Dermis microvascular lymphatic vessel endothelial cell (primary cell): ENCODE measurements at places on chromosomes 2 and 18. TPM values are rescaled to one million over a fixed set of nuclear protein-coding genes. Genes with fewer than 3 reads are reported as not detected.

Gene STRN
- 15.0 and 19.0 TPM in 2 replicates for total RNA-seq

Gene EML6
- 0.63 and 0.77 TPM in 2 replicates for total RNA-seq

Gene C1QL2
- total RNA-seq, result not detected in 2 replicates

Gene ASPRV1
- total RNA-seq, result under 0.01 and 0.25 TPM in 2 replicates

Gene GPBAR1
- total RNA-seq, result 0.13 TPM in 1 of 2 replicates, not detected in the other

Gene ANO7
- 1.0 and 2.7 TPM in 2 replicates for total RNA-seq

Gene SP5
- not detected in 2 replicates for total RNA-seq

Gene DLGAP1
- under 0.01 and 0.13 TPM in 2 replicates for total RNA-seq

Gene ABCB6
- 21.4 and 27.3 TPM in 2 replicates for total RNA-seq

Gene ICA1L
- 0.77 and 0.89 TPM in 2 replicates for total RNA-seq

Gene LYG1
- 0.13 and 0.51 TPM in 2 replicates for total RNA-seq

Gene SRSF7
- 105 and 107 TPM in 2 replicates for total RNA-seq
